HCT116 (cell line): ENCODE measurements at places on chromosomes 6 and 20. TPM values are rescaled to one million over a fixed set of nuclear protein-coding genes. Genes with fewer than 3 reads are reported as not detected.

DNA sequence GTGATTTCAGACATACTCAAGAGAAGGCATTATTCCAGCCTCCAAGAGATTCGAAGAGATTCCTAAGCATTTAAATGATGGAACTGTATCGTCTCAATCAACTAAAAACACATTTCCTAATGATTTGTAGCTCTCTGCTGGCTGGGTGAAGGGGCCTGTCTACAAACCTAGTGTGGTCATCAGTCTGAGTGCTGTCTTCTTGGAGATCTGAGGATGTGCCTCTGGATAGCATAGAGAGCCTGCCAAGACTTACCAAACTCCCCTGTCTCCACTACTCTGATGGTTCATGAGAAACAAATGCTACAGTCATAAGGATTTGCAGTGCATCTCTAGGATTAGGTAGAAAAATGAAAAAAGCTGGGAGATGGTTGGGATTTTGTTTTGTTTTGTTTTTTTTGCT, 176.9 kb upstream of the CITED2 start:
- no peak overlapping the region for H3K4me3 ChIP-seq
- H3K27me3 ChIP-seq = no peaks in the 10 kb centered on the region
- no peak for DNase-seq
- H3K4me1 ChIP-seq = no peaks in the 10 kb centered on the region
- H3K27ac ChIP-seq = no peak overlapping the region

GRCh38 chr6:27867945-27868300, 44.3 kb downstream of the OR2B2 start:
- DNase-seq = no peak
- 0 out of 2 replicates have a peak, but pooled peaks cover under 1% of the 10 kb centered on the region for H3K4me1 ChIP-seq
- H3K27me3 ChIP-seq = no peaks in the 10 kb centered on the region
- no peak overlapping the region for H3K27ac ChIP-seq
- H3K4me3 ChIP-seq = no peak overlapping the region

- H3K27me3 ChIP-seq = no peaks in the 10 kb centered on the region
- H3K4me3 ChIP-seq = no peak overlapping the region
- no peaks in the 10 kb centered on the region for H3K36me3 ChIP-seq
- no peak for DNase-seq
These were observed 88.4 kb downstream of the OLIG3 start for GRCh38 chr6:137405806-137406205.

DNA sequence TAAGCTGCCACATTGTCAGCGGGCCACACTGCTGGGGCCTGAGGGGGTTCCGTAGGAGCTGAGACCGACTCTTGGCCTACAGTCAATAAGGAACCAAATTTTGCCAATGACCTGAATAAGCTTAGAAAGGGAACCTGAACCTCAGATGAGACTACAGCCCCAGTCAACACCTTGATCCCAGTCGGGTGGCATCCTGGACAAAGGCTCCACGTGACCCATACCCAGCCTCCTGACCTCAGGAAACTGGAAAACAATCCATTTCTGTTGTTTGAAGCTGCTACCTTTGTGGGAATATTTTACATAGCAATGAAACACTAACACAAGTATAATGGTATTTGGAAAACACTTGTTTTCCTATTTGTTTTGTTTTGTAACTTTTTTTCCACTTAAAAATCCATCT, 179.9 kb upstream of the RALGAPA2 start:
- no peaks in the 10 kb centered on the region for H3K27me3 ChIP-seq
- no peaks in the 10 kb centered on the region for H3K36me3 ChIP-seq
- no peak overlapping the region for H3K4me3 ChIP-seq
- no peak overlapping the region for H3K27ac ChIP-seq

Gene SCAND1
- 46.2 TPM for total RNA-seq

DNA sequence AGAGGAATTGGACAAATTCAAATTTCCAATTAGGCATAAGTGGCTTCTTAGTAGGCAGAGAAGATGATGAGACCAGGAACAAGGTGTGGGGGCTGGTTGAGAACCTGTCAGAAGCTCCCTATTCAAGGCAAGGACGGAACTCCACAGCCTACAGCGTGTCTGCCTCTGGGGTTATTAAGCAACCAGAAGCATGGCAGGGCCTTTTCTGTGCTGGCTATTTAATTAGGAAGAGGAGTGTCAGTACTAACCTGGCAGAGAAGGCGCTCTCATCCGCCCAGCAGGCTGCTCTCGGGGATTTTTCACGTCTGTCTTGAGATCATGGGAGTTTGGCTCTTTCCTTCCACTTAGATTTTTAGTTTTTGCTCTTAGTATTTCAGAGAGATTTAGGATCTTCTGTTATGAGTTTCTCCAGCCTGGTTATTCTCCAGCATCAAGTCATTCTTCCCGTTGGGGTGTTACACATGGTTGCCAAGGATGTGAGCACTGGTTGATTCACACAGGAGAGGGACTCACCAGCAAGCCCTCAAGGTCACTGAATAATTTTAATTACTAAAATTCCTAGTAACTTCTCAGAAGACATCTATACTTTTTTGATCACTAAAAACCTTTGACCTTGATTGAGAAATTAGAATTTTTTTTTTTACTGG, 23.9 kb downstream of the ADTRP start:
- H3K27me3 ChIP-seq = no peaks in the 10 kb centered on the region
- no peak overlapping the region for H3K27ac ChIP-seq
- H3K36me3 ChIP-seq = no peaks in the 10 kb centered on the region
- no peak for DNase-seq

- no peak overlapping the region for H3K27ac ChIP-seq
- no peaks in the 10 kb centered on the region for H3K36me3 ChIP-seq
- H3K4me3 ChIP-seq = no peak overlapping the region
- H3K27me3 ChIP-seq = no peaks in the 10 kb centered on the region; the same call in 1 of the 2 replicates
These were observed 151.3 kb upstream of the NT5E start for GRCh38 chr6:85298553-85298952.

Gene EEF1A1
- total RNA-seq = 12,560 TPM

DNA sequence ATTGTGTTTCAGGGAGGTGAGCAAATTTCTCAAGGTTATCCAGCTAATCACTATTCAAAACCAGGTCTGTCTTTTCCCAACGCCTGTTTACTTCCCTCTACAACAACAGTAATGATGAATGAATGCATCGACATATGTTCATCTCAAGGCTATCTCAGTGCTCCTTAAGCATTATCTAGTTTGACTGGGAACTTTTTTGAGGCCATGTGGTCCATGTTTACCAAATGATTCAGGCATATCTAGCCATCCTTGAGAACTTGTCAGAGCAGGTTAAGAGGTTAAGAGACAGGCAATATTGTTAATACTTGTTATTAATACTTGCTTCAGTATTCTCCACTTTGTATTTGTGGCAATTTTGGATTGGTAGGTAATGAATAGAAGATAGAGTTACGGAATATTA, 1038.4 kb upstream of the FLRT3 start:
- H3K4me1 ChIP-seq = no peaks in the 10 kb centered on the region
- no peak overlapping the region for H3K27ac ChIP-seq
- H3K36me3 ChIP-seq = no peaks in the 10 kb centered on the region
- no peaks in the 10 kb centered on the region for H3K27me3 ChIP-seq
- H3K4me3 ChIP-seq = no peak overlapping the region

DNA sequence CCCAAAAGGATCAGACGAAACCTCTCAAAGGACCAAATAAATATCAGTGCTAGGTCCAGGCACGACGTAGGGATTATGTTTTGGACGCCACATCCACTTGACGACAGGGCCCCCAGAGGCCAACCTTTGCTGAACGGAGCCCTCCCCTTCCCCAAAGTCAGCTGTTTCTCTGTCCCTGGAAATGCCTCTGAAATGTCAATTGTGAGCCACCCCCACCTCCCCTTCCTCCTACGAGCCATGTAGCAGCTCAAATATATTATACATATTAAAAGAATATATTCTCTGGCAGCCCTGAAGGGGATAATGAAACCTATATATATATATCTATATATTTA, 39.6 kb upstream of the BLCAP start:
- peaks cover 53% of the 10 kb centered on the region for H3K27me3 ChIP-seq
- 0 out of 2 replicates have a peak, but pooled peaks cover 4% of the 10 kb centered on the region for H3K4me1 ChIP-seq
- no peaks in the 10 kb centered on the region for H3K36me3 ChIP-seq
- no peak overlapping the region for H3K27ac ChIP-seq
- DNase-seq = no peak

GRCh38 chr6:44298864-44299263, 14.3 kb downstream of the AARS2 start:
- H3K27ac ChIP-seq = no peak overlapping the region
- no peak overlapping the region for H3K4me3 ChIP-seq
- peaks cover 4% of the 10 kb centered on the region; the same call in 1 of the 2 replicates for H3K4me1 ChIP-seq

DNA sequence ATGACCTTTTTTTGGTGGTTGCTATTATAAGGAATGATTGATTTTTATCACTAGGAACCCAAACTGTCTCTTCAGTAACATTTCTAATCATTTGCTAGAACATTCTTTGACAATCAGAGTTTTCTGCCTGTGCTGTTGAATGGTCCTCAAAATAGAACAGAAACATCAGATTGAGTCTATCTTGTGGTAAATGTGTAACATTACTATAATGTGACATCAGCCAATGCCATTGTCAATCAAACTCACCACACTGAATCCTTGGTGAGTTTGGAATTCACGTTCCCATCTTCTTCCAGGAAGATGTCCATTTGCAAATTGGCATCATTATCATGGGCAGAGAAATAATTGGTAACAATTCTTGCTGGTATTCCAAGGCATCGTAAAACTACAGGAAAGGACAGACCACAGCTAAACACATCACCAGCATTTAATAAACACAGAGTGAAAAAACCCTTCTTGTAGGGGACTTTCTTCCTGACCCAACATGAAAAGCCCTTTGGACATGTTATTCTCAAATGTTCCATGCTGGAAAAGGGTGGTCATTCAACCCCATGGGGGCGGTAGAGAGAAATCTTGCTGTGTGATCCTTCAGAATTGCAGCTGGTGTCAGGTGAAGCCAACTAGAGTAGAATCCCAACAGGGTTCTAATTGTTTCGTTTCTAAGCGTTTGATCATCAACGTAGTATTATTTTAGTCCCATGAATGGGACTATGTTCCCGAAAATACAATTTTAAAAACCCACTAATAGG, 98.5 kb downstream of the F13A1 start:
- no peak overlapping the region for H3K4me3 ChIP-seq
- no peaks in the 10 kb centered on the region for H3K4me1 ChIP-seq
- no peaks in the 10 kb centered on the region; the same call in 1 of the 2 replicates for H3K27me3 ChIP-seq
- no peak for DNase-seq
- no peak overlapping the region for H3K27ac ChIP-seq

DNA sequence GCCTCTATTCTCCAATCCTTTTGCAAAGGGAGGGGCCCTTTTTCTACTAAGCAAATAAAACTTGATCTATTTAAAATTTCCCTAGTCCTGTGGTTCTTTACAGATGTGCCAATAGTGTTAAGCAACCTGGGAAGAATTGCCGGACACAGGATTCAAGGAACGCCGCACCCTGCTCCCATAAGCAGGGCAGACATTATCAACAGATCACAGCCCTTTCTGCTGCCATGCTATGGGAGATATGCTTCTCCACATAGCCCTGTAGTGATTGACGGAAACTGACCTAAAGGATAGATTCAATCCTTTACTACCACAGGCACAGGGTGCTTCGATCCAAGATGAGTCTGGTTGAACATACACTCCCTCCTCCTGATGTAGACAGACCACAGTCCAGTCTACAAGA, 118.4 kb upstream of the TRAF3IP2 start:
- no peaks in the 10 kb centered on the region for H3K36me3 ChIP-seq
- H3K27me3 ChIP-seq = no peaks in the 10 kb centered on the region
- H3K4me1 ChIP-seq = no peaks in the 10 kb centered on the region

- H3K27ac ChIP-seq = no peak overlapping the region
- H3K4me3 ChIP-seq = no peak overlapping the region
- H3K36me3 ChIP-seq = no peaks in the 10 kb centered on the region
These were observed 107.6 kb upstream of the CEP85L start for GRCh38 chr6:118758946-118759345.

- no peaks in the 10 kb centered on the region for H3K36me3 ChIP-seq
- peaks cover 26% of the 10 kb centered on the region for H3K4me1 ChIP-seq
- H3K27me3 ChIP-seq = no peaks in the 10 kb centered on the region
These were observed 7.2 kb upstream of the LCA5 start for GRCh38 chr6:79544299-79544927.

Gene PRICKLE4
- 2.9 TPM for total RNA-seq

DNA sequence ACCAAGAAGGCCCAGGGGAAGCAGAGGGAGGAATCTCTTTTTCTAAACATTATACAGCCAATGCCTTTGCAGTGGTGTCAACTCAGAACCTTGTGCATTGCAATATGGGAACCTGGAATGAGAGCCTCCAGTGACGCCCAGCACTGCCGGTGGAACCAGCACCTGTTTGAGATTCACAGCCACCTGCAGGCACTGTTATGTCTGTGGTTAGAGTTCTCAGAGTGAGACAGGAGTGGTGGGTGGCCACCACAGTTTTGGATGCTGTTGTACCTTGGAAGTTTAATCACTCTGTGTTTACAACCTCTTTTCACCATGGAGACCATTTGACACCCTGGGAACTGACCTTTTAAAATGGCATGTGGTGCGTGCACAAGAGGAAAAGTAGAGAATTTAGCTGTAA, 185.3 kb upstream of the KCNG1 start:
- H3K36me3 ChIP-seq = no peaks in the 10 kb centered on the region
- H3K27me3 ChIP-seq = peaks cover 38% of the 10 kb centered on the region; the same call in 1 of the 2 replicates
- H3K27ac ChIP-seq = no peak overlapping the region
- no peak for DNase-seq
- H3K4me3 ChIP-seq = no peak overlapping the region

GRCh38 chr6:101386982-101387381, 6.5 kb upstream of the GRIK2 start:
- H3K4me3 ChIP-seq = no peak overlapping the region
- no peaks in the 10 kb centered on the region for H3K4me1 ChIP-seq
- H3K27me3 ChIP-seq = no peaks in the 10 kb centered on the region
- H3K36me3 ChIP-seq = no peaks in the 10 kb centered on the region
- DNase-seq = no peak
- H3K27ac ChIP-seq = no peak overlapping the region

Gene ITPA
- total RNA-seq = 77.3 TPM

Gene ZFAND3
- 47.2 TPM for total RNA-seq

DNA sequence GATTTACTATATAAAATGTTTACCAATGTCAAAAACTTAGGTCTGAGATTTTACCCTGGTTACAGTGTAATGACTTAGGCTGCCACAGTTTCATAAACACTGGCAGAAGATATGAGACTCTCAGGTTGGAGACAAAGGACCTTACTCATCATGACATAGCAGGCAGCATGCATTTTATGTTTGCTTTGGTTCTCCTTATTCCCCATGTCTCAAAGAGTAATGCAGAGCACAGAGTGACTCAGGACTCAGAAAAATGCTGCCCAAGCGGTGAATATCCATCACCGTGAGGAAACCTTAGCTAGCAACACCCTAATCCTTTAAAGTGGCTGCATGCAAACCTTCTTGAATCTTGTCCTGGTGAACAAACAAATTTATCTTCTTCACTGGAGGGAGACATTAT, 112.1 kb upstream of the EYS start:
- no peaks in the 10 kb centered on the region for H3K27me3 ChIP-seq
- no peak overlapping the region for H3K4me3 ChIP-seq
- no peak overlapping the region for H3K27ac ChIP-seq
- no peaks in the 10 kb centered on the region for H3K4me1 ChIP-seq

DNA sequence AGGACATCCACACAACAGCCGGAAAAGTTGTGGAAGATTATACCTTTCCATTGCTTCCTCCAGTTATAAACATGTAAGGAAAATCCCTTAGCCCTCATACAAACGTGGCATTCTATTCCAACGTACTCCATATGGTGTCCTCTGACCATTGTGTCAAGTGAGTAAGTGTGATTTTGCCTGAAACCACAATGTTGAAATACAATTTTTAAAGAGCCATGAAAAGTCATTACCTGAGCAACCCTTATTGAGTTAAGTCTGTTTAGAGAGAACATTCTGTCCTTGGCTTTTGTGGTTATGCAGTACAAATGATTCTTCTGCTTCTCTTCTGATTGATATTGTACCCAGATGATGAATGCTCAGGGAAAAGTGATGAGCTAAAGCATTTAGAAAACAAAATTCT, 530.1 kb downstream of the HAO1 start:
- no peaks in the 10 kb centered on the region for H3K36me3 ChIP-seq
- H3K4me1 ChIP-seq = no peaks in the 10 kb centered on the region
- H3K4me3 ChIP-seq = no peak overlapping the region
- no peak overlapping the region for H3K27ac ChIP-seq
- H3K27me3 ChIP-seq = no peaks in the 10 kb centered on the region
- no peak for DNase-seq
